ENCODE measurements at places on chromosomes 3 and 15.

DNA sequence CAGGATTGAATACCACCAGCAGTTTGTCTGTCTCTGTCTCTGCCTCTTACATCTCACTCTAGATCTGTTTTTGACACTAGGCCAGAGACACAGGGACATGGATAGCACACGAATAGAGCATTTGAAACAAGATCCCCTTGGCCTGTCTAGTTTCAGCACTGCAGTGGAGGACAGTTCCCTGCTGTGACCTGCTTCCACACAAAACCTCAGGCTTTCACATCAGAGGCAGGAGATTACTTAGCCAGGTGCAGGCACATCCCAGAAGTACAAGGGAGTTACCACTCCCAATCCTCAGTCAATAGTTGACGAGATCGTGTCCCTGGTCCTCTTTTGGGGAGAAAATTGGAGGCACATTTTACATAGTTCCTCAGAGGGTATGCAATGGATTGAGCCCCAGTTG is 34.0 kb upstream of the CCK start:
- no peak for DNase-seq

DNA sequence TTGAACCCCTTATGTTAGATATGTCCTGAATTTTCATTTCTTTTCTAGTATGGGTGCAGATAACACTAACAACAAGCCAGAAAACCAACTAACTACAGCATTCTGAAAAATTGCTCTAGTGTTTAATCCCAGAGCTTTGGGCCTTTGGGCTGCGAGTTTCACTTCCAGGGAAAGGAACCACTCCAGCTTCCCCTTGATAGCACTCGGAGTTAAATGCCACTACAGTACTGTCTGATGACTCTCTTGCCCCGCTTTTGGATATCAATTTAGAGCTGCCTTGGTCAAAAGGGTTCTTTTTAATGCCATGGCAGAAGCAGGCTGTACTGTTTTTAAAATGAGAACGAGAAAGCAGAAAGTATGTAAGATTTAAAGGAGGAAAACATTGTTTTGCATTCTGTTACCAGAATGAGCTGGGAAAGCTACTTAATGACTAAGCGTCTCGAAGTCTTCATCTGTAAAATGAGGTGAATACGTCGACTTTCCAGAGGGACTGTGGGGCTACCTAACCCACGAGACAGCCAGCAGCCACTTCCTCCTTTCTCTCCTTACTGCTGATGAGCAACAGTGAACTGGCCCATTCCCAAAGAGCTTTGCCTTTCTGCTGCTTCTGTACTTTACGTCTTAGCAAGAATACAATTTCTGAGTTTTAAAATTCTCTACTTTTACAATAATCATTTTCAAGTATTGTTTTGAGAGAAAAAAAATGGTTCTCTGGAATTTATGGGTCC is 299.3 kb upstream of the LYSMD4 start:
- DNase-seq: no peak

DNA sequence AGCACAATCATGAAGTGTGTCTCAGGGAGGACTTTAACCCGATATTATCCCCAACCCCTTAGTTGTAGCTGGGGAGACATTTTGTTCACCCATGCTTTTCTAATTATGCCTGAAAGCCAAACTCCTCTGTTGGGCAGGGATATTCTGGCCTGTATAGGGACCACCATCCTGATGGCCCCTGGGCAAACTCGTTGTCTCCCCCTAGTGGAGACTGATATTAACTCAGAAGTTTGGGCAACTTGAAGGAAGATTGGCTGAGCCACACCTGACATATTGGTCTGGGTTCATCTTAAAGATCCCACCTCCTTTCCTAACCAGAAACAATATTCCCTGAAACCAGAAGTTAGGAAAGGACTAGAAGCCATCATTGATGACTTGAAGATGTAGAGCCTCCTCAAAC is 42.3 kb downstream of the TM4SF18 start:
- no peak for DNase-seq

- no peak for DNase-seq
These were observed 132.9 kb upstream of the LPP start for GRCh38 chr3:188021041-188021440.

- DNase-seq: no peak
These were observed 86.2 kb upstream of the OCA2 start for GRCh38 chr15:28185148-28185895.

- DNase-seq: no peak
These were observed 431.8 kb upstream of the CCDC54 start for GRCh38 chr3:106945435-106945834.

GRCh38 chr3:126149960-126150515 is 30.3 kb downstream of the ALDH1L1 start:
- DNase-seq: no peak

Measured in cortex of kidney (tissue), 1 donor.